ENCODE measurements at places on chromosomes 6 and 20.

DNA sequence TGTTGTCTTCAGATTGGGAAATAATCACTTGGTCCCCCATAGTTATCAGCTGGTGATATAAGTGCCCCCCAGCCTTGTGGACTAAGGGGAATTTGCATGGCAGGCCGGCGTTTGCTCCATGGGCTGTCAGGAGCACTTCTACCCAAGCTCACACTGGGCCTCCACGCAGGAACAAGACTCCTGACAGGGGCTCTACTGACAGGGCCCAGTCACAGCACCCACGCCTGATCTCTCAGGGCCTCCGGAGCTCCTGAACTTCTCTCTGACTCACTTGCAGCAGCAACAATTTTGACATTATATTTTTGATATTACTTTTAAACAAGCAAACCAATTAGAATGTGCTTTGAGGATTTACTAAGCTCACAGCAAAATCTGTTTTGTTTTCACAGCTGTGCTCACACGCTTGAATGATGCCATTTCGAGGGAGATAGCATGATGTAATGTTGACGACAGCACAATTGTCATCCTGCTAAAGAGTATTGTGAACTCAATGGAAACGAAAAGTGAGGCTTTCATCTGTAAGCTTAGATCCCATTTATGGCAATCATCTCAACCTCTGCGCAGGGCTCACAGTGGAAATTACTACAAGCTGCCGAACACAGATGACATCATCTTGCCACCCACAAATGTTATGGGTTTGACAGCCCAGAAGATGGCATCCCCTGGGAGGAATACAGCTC is 28.7 kb upstream of the TXNDC5 start:
- DNase-seq = no peak

DNA sequence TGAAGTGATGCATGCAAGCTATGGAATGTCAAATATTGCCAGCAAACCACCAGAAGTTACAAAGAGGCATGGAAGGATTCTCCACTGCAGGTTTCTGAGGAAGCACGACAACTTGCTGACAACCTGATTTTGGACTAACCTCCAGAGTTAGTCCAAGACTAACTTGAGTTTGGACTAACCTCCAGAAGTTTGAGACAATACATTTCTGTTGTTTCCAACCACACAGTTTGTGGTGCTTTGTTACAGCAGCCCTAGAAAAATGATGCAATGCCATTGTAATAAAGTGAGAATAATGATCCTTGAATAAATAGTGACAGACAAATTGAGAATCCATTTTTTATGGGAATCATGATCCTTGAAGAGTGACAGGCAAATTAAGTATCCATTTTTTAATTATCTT is 169.9 kb upstream of the HDDC2 start:
- no peak for DNase-seq

- DNase-seq = no peak
These were observed 224.4 kb upstream of the SASH1 start for GRCh38 chr6:148118244-148118643.

DNA sequence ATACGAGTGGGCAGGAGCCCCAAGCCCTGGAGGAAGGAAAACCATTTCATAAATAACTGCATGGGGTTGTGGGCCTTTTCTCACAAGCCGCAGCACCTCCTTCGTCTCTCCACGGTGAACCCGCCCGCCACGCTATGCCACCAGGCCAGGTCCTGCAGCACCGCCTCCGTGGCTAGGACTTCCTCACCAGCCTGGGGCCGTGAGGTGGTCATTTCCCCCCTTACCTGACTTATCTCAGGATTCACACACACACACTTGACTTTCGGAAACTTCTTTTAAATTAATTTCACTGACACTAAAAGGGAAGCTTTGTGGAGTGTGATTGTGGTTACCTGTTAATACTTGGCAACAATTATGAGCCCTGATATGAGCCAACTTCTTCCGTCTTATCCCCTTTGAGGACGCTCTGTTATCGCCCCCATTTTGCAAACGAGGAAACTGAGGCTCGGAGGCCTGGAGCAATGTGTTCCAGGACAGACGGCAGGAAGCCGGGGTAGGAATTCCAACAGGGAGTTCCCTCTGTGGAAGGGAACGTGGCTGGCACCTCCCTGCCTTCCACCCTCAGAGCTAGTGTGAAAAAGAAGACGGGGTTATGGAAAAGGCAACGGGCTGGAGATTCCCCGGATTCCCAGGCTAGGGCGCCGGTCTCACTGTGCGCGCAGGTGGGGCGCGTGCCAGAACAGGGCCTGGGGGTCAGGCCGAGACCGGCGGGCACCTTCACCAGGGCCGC is 817 bp upstream of the SLCO4A1 start:
- no peak for DNase-seq

All from activated T-cell treated with anti-CD3 and anti-CD28 coated beads, Interleukin-2, amount 50 U/mL, for 48 hours (primary cell).